Brain pericyte (primary cell): ENCODE measurements at places on chromosomes 6 and 20.

DNA sequence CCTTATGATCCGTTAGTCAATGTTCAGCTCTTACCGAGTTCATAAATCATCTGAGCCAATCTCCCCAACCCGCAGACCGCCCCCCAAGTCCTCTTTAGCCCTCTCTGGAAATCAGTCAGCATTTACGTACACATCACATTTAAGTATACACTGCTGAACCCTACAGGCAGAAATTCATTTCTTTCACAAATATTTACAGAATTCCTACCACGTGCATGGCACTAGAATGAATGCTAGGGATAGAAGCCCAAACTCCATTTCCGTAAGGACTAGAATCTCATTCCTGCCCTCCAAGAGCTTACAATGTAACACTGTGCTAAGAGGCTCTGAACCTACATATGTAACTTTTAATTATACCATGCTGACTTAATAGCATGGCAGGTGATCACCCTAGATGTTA is 1.8 kb downstream of the OSER1 start:
- no peak for DNase-seq

- DNase-seq: no peak
These were observed 589.3 kb downstream of the TFAP2A start for GRCh38 chr6:9825526-9825925.

GRCh38 chr6:42960243-42961019 is at the start of gene GNMT:
GNMT (plus strand) TSS chr6:42960754; CDS start chr6:42960768, 14 bp downstream.
- no peak for DNase-seq

- DNase-seq: no peak
These were observed 1.1 kb upstream of the TREML1 start for GRCh38 chr6:41155132-41155805.

GRCh38 chr20:24684956-24685691 is 215.7 kb downstream of the SYNDIG1 start:
- DNase-seq: no peak
